Tibial nerve (tissue), 4 donors: ENCODE measurements at places on chromosomes 13 and 19.

DNA sequence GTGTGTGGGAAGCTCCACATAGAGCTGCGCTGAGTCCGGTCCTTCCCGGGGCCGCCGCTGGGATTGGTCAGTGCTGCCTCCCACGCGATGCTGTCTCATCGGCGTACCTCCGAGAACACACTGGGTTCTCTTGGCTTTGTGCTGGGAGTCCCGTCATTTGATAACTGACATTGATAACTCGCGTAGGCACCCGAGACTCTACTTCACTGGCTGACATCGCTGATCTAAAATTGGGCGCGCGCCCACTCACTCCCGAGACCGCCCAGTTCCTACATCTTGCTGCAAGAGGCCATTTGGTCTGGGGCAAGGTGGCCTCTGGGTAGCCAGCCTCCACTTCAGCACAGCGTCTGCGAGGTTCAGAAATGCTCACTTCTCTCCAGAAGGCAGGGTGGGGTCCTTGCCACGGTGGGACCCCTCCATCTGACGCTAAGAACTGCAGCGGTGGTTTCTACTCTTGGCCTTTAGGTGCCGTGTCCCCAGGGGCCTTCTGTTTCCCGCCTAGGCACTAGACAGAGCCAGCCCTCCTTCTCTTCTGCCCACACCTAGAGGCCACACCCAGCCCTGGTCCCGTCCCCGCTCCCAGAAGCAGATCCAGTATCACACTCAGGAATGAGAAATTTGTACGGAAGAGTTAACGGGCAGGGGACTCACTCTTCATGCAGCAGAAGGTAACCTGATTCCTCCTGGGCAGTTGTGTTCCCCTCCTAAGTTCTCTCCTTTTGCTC is 40.7 kb upstream of the ATP11A start:
- DNase-seq = no peak
- no peak overlapping the region for H3K4me3 ChIP-seq
- H3K36me3 ChIP-seq = no peaks in the 10 kb centered on the region

DNA sequence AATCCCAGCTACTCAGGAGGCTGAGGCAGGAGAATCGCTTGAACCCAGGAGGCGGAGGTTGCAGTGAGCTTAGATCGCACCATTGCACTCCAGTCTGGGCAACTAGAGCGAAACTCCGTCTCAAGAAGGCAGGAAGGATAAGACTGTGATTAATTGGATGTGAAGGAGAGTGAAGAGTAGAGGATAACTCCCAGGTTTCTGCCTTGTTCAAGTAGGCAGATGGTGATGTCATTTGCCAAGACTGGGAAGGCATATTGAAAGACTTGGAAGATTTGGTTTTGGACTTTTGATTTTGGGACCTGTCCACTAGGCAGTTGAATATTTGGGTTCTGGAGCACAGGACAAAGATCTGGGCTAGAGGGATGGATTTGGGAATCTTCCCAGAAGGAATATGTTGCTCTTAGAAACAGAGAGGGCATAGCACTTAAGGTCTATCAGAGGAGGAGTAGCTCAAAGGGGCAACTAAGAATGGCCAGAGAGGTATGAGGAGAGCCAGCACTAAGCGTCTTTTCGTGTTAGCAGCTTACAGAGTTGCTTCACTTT is 20.0 kb downstream of the GARRE1 start:
- no peaks in the 10 kb centered on the region for H3K27me3 ChIP-seq
- no peak for DNase-seq
- H3K4me1 ChIP-seq = peaks cover 15% of the 10 kb centered on the region
- no peaks in the 10 kb centered on the region for H3K36me3 ChIP-seq
- no peak overlapping the region for H3K27ac ChIP-seq

GRCh38 chr19:28656644-28657043 is 556.3 kb downstream of the UQCRFS1 start:
- H3K4me3 ChIP-seq = no peak overlapping the region
- H3K27me3 ChIP-seq = no peaks in the 10 kb centered on the region
- H3K36me3 ChIP-seq = no peaks in the 10 kb centered on the region
- no peak for DNase-seq
- H3K27ac ChIP-seq = no peak overlapping the region
- no peaks in the 10 kb centered on the region for H3K4me1 ChIP-seq

- H3K4me1 ChIP-seq = no peaks in the 10 kb centered on the region
- no peak for DNase-seq
- no peak overlapping the region for H3K4me3 ChIP-seq
- H3K27me3 ChIP-seq = no peaks in the 10 kb centered on the region
These were observed 138.3 kb upstream of the NBEA start for GRCh38 chr13:34803756-34804155.

GRCh38 chr19:21838646-21839045 is 2.7 kb upstream of the ZNF43 start:
- H3K4me1 ChIP-seq = peaks cover 4% of the 10 kb centered on the region
- H3K36me3 ChIP-seq = no peaks in the 10 kb centered on the region
- no peak for DNase-seq
- no peak overlapping the region for H3K27ac ChIP-seq
- no peaks in the 10 kb centered on the region for H3K27me3 ChIP-seq

DNA sequence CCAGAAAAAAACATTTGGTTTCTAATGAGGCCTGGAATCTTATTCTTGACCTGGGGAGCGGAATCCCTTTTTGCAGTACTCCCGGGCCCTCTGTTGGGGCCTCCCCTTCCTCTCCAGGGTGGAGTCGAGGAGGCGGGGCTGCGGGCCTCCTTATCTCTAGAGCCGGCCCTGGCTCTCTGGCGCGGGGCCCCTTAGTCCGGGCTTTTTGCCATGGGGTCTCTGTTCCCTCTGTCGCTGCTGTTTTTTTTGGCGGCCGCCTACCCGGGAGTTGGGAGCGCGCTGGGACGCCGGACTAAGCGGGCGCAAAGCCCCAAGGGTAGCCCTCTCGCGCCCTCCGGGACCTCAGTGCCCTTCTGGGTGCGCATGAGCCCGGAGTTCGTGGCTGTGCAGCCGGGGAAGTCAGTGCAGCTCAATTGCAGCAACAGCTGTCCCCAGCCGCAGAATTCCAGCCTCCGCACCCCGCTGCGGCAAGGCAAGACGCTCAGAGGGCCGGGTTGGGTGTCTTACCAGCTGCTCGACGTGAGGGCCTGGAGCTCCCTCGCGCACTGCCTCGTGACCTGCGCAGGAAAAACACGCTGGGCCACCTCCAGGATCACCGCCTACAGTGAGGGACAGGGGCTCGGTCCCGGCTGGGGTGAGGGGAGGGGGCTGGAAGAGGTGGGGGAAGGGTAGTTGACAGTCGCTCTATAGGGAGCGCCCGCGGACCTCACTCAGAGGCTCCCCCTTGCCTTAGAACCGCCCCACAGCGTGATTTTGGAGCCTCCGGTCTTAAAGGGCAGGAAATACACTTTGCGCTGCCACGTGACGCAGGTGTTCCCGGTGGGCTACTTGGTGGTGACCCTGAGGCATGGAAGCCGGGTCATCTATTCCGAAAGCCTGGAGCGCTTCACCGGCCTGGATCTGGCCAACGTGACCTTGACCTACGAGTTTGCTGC is at the start of gene ICAM4:
Gene ICAM4 (plus strand): TSS at position 153 of the 935 bp plus-strand sequence. CDS start 58 bp downstream, at position 211.
- no peak for DNase-seq
- peaks cover 4% of the 10 kb centered on the region for H3K36me3 ChIP-seq
- peaks cover 40% of the 10 kb centered on the region for H3K4me1 ChIP-seq
- peaks cover 55% of the 10 kb centered on the region for H3K27me3 ChIP-seq

GRCh38 chr13:27077451-27077850 is 94.2 kb downstream of the USP12 start:
- peaks cover 25% of the 10 kb centered on the region for H3K4me1 ChIP-seq
- H3K4me3 ChIP-seq = no peak overlapping the region
- no peaks in the 10 kb centered on the region for H3K27me3 ChIP-seq
- no peak for DNase-seq
- H3K36me3 ChIP-seq = peaks cover 43% of the 10 kb centered on the region

DNA sequence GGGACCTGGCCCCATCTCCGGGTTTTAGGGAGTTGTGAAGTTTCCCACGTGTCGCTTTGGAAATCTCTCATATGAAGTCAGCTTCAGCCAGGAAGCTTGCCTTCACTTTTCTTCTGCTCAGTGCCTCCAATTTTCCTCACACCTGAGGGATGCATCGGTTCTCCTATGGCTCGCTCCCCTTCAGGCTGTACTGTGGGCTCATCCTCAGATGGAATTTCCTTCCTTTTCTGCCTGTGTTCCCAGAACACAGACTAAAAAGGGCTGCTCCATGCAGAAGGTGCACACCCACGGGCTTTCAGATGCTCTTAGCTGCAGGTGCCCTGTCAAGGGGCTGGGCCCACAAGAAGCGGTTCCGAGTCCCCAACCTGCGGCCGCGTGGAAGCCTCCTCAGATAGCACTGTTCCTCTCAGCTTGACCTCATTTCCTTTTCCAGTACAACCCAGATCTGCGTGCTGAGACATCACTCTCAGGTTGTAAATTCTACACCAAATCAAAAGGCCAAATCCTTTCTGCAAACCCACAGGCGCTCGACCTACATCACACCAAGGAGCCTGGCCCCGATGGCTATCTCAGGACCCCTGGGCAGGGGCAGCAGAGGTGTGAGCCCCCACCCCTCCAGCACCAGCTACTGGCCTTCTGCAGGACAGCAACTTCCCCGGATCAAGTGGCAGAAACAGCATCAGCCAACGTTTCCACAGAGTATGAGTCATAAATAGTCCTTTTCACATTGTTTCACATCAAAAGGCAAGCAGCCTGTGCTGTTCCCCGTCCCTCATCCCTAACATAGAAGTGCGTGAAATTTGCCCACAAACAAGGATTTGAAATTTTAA is 275.9 kb downstream of the ZNF536 start:
- no peaks in the 10 kb centered on the region for H3K36me3 ChIP-seq
- no peak overlapping the region for H3K4me3 ChIP-seq
- DNase-seq = no peak
- peak overlapping the region; percentile 76 for H3K27ac ChIP-seq

DNA sequence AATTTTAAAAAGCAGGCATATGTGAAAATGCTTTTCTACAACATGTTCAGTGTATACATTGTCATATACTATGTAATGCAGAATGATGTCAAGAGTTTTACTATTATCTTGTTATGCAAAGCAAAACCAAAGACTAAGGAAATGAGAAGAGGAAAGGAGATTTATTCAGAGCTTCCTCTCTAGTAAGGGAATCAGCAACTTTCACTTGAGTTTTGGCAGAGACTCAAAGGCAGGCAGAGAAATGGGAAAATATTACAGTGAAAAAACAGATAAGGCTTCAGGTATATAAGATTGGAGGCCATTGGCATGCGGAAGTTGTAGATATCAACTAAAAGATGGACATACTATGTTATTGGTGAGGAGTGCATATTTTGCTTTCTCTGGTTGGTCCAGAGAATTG is 512.0 kb upstream of the PCDH20 start:
- H3K27me3 ChIP-seq = no peaks in the 10 kb centered on the region
- H3K36me3 ChIP-seq = no peaks in the 10 kb centered on the region
- no peaks in the 10 kb centered on the region for H3K4me1 ChIP-seq
- no peak for DNase-seq

- H3K4me1 ChIP-seq = no peaks in the 10 kb centered on the region
- DNase-seq = peak; percentile 84
- H3K4me3 ChIP-seq = peak overlapping the region; percentile 38
- no peak overlapping the region for H3K27ac ChIP-seq
- no peaks in the 10 kb centered on the region for H3K27me3 ChIP-seq
These were observed 21.3 kb upstream of the ARL11 start for GRCh38 chr13:49606747-49607648.

DNA sequence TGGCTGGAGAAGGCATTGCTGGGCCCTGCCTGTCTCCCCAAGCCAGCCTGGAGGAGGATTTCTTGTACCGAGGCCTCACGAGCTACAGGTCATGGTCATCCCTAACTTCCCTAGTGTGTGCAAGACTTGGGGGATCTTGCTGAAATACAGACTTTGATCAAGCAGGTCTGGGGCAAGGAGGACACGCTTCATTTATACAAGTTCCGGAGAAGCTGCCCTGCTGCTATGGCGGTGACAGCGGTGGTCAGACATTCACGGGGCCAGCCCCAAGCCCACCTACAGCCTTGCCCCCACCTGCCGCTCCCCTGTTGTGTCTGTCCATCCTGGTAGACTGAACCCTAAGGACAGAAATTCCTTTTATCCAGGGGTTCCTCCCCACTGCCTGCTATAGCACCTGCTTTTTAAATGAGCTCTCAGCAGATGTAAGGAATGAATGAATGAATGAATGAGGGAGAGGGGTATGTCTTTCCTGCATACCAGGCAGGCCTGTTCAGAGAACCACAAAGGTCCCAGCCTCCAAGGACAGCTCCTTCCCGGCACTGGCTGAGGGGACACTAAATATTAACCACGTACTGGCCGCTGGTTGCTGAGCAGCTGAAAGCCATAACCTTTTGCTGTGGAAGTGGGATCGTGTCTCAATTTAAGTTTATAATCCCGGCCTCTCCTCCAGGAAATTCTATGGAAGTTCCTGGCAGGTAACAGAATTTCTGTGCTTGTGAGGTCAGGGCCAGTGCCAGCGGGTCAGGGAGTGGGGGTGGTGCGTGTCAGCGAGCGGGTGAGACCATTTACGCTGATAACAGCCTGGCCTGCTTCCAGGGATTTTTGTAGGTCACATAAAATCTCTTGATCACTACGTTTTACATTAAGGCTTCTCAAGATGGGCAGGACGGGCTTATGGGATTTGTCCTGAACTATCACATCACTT is 27.1 kb downstream of the TSSK6 start:
- no peak overlapping the region for H3K4me3 ChIP-seq
- no peaks in the 10 kb centered on the region for H3K27me3 ChIP-seq
- DNase-seq = no peak

GRCh38 chr13:73275163-73275562 is 216.4 kb downstream of the KLF5 start:
- no peaks in the 10 kb centered on the region for H3K4me1 ChIP-seq
- no peak overlapping the region for H3K4me3 ChIP-seq
- H3K27me3 ChIP-seq = no peaks in the 10 kb centered on the region
- DNase-seq = no peak

- no peak for DNase-seq
- H3K27ac ChIP-seq = peak overlapping the region; percentile 36
- H3K36me3 ChIP-seq = no peaks in the 10 kb centered on the region
- H3K27me3 ChIP-seq = no peaks in the 10 kb centered on the region
- H3K4me1 ChIP-seq = no peaks in the 10 kb centered on the region
These were observed 3.0 kb downstream of the DZIP1 start for GRCh38 chr13:95641291-95642027.

DNA sequence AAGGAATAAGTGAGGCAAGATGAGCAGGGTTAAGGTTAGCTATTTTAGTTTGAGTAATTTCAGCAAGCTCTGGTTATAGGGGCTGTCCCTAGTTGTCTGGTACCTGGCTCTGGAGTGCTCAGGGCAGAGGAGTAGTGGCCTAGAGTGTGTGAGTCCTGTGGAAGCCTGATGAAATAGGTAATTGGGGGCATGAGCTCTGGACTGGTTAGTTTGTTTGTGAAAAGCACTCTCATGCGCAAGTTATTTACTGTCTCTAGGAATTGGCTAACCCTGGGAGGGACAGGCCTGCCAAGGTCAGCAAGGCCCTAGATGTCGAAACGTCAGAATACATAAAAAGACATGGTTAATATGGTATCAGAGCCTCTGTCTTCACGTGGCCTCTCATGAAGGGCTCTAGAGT is 900.1 kb downstream of the PCDH17 start:
- H3K36me3 ChIP-seq = no peaks in the 10 kb centered on the region
- H3K27me3 ChIP-seq = no peaks in the 10 kb centered on the region
- no peaks in the 10 kb centered on the region for H3K4me1 ChIP-seq
- H3K27ac ChIP-seq = no peak overlapping the region
- no peak overlapping the region for H3K4me3 ChIP-seq
